Inflammatory macrophage treated with lipopolysaccharide for 1 hour (primary cell): ENCODE measurements at places on chromosomes 1 and 21.

DNA sequence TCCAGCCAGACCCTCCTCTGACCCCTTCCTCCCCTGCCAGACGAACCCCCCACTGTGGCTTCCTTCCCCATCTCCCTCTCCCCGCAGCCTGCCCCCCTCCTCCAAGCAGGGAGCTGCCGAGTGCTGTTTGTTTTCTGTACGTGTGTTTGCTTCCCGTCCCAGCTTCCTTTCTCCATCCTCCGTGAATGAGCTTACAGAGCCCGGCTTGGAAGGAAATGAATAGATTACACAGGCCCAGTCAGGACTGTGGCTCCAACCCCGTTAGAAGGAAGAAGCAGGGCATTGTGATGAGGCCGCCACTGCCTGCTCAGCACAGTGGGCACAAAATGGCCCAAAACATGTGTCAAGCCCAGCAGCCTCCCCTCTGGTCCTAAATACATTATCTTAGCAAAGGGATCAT lies 123.2 kb downstream of the IGSF21 start:
- no peak for DNase-seq

DNA sequence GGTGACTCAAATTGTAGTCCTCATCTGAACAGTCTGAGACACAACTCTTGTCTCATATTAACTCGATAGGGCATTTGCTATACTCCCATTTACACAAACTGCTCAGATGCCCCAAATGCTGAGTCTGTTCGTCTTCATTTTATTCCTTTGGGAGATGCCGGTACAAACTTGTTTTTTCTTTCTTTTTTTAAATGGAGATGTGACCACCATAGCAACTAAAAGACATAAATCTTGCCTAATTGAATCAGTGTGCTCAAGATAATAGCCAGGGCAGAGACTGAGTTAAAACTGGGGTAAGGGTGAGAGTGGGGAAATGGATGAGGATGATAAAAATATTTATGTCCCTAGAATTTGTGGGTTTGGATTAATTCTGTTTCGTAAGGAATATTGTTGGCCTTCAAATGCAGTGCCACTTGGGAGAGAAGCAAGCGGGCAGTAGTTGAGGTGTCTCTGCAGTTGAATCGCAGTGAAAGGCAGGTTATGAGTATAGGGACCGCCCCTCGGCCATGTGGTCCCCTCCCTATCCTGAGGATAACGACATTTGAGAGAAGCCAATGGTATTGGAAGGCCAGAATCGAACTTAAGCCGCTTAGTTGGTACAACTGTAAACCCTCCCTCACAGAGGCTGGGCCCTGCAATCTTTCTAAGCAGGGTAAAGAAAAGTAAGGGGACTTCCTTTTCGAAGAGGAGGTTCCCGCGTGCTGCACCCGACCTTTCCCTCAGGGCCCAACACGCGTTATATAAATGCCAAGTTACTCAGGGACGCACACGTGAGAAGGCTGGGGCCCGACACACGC lies 859 bp upstream of the LRRC8B start:
- no peak for DNase-seq

DNA sequence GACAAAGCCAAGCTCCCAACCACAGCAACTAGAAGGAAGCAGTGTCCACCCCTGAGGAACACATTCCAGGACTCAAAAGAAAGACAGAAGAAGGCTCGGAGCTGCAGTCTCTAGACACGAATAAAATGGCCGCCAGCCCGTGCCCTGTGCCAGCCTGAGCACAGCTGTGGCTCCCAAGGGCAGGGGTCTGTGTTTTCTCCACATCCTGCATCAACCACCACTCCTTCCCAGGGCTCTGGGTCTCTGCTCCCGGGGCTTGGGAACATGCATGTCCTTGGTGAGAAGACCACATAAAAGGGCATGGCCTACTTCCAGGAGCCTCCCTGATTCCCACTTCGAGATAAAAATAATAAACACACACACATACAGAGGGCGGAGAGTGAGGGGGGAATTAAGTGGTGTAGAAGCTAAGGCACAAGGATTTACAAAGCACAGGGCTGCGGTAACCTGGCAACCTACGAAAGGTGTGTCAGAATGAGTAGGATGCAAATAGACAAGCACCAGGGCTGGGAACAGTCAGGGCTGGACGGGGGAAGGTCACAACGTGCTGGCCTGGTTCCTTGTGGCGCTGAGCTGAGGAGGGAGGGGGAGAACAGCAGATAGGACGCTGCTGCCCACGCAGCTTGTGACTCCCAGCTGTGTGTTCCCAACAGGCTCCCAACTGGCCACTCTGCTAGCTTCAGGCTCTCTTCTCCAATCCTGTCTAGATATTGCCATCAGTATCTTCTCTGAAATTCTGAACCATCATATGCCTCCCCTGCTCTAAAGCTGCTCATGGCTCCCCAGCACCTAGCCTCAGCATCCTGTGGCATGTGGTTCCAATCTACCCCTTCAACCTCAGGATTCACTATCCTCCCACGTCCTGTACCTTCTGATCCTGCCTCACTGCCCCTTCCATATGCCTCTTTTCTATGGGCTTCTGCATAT lies 72.5 kb downstream of the CD34 start:
- DNase-seq, result no peak

DNA sequence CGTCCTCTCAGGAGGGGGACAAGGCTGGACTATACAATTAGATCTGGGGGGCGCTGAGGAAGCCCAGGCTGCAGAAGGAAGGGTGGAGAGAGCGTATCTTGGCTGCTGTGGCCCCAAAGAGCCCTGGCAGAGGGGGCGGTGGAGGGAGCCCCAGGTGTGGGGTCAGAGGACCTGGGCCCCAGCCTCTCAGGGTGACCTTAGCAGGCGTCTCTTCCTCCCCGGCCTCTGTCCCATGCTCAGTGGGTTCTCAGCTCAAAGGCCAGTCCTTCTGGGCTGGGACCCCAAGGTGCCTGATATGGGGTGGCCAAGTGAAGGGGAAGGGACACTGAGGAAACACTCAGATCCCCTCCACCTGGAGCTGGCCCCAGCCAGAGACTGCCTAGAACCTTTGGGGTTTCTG lies 1.8 kb downstream of the FAM131C start:
- DNase-seq, result no peak

- DNase-seq, result no peak
Measured at GRCh38 chr1:199335496-199335895, 692.0 kb upstream of the NR5A2 start.

DNA sequence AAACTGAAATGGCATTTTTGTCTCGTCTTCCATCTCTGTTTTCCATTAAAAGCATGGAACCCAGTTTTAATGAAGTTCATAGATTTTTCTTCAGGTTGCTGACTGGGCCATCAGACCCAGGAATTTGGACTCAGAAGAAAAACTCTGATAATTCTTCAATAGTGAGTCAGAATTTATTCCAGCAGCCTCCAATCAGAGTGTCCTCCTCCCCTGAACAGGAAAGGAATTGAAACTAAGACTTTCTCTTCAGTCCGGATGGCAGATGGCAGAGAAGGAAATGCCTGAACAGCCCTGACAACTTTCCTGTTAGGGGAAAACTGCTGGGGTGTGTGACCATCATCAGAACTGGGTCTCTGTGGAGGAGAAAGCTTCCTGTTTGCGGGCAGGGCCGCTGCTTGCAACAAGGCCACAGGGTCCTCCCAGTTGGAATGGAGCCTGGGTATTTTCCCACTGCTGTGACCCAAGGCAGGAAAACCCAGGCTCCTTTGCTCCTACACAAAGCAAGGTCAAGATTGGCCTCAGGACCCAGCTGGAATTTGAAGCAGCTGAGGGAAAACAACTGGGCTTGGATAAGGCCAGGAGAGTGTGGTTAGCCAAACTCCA lies 20.7 kb downstream of the CD34 start:
- DNase-seq, result peak; percentile 98

DNA sequence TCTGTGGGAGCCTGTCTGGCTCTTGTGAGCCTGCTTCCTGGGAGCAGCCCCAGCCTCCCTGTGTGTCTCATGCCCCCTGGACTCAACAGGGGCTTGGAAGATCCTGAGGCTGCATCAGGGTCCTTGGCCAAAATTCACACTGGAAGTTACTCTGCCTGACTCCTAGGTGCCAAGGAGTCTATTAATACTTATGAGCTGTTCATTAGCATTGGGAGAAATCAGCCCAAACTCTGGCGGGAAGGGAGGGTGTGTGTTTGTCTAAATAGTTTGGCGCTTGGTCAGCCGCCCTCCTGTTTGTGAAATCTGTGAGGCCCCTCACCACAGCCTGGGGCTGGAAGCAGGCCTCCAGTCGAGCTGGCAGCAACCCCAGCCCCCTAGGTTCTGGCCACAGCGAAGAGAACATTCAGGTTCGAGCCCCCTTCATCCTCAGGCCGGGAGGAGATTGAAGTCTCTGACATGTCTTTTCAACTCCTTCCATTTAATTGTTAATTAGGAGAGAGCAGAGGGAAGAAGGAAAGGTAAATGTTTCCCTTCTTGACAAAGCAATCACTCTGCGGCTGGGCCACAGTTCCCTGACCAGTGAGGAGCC lies 82.1 kb upstream of the F3 start:
- no peak for DNase-seq

DNA sequence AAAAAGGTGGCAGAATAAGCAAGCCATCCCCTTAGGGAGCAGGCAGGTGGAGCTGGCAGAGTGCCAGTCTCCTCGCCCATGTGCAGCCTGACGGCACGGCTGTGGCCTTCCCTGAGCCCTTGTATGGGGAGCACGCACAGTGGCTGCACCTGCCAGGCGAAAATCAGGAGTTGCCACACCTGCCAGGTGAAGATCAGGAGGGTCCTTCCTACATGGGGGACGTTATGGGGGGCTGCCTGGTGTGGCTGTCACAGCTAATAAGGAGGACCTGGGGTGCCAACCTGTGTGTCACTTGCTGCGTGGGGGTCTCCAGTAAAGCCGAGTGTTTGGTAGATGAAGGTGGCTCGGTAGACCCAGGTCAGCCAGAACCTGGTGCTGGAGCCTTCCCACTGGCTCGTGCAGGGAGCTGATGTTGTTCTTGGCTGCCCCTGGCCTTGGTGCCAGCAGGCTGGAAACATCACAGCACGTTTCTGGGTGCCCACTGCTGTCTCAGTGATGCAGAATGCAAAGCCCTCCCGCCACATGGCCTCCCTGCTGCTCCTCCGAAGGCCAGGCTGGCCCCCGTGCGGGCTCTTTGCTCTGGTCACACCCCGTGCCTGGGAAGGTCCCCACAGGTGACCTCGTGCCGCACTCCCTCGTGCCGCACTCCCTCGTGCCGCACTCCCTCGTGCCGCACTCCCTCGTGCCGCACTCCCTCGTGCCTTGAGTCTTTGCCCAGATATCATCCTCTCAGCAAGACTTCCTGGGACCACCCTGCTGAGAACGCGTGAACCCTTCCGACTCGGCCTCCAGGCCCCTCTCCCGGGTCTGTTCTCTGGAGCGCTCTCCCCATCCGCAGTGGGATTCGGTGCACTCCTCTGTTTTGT lies 55.4 kb downstream of the SLC37A1 start:
- DNase-seq, result no peak

- DNase-seq, result peak; percentile 93
Measured at GRCh38 chr1:226872437-226872836, 2.0 kb downstream of the PSEN2 start.
